ENCODE measurements at places on chromosomes 12 and 14.

- no peak for DNase-seq
These were observed 24.1 kb downstream of the DMAC2L start for GRCh38 chr14:50335989-50336824.

- DNase-seq: no peak
These were observed 25.4 kb downstream of the KRT76 start for GRCh38 chr12:52751795-52752194.

DNA sequence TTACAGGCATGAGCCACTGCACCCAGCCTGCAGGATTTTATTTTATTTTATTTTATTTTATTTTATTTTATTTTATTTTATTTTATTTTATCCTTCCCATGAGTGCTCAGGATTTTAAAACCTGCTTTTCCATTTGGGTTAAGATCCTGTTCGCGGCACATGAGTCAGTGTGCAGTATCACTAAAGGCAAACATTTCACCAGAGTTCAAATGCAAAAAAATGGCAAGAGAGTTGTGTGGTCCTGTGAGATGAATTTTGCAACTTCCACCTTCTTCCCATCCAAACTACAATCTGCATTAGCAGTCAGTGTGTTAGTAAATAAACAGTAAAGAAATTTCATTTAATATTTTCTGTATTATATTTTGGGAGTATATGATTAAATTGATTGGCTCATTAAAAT, 29.0 kb downstream of the MOAP1 start:
- DNase-seq: no peak

DNA sequence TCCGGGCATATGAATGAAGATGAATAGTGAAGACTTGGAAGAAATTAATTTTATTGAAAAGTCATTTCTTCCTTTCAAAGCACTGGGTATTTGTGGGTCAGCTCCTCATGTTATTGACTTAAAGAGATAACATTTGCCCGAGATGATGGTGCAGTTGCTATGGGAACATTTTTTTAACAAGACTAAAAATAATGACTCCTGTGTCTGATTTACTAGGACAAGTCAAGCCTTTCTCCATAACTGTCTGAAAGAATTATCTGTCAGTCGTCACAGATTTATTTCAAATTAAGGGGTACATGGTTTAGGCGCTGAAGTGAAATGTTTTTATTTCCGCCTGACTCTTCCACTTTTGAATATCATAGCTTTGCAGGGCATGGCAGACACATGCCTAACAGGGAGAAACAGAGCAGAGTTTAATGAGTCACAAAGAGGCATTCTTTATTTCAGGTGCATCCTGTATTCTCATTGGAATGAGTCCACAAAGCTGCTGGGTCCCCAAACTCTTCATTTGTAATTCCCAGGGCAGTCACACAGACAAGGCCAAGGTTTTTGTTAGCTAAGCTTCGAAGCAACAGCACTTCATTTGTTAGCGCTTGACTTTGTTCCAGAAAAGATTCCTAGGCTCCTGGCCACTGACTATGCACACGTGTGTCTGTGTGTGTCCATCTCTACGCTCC, 4.3 kb upstream of the GPHB5 start:
- DNase-seq: no peak
